ENCODE measurements at places on chromosomes 5 and 9. TPM values are rescaled to one million over a fixed set of nuclear protein-coding genes. Genes with fewer than 3 reads are reported as not detected.

LMNB1 gene
- total RNA-seq = 46.4 TPM

ARL14EPL gene
- total RNA-seq = not detected

HRCT1 gene
- 2.2 TPM for total RNA-seq

CER1 gene
- total RNA-seq = not detected

FOXD1 gene
- 0.44 TPM for total RNA-seq

C5orf52 gene
- not detected for total RNA-seq

TMC1 gene
- 0.93 TPM for total RNA-seq

GMCL2 gene
- total RNA-seq = not detected

CHSY3 gene
- 13.2 TPM for total RNA-seq

LHX3 gene
- not detected for total RNA-seq

SLC34A3 gene
- total RNA-seq = 0.06 TPM

TIFAB gene
- total RNA-seq = not detected

WHRN gene
- 0.25 TPM for total RNA-seq

PCDHA6 gene
- total RNA-seq = 0.26 TPM

PCDHB13 gene
- 1.1 TPM for total RNA-seq

TNFSF15 gene
- 0.19 TPM for total RNA-seq

RALGDS gene
- 13.4 TPM for total RNA-seq

OR2Y1 gene
- not detected for total RNA-seq

NR5A1 gene
- total RNA-seq = not detected

AK8 gene
- 0.40 TPM for total RNA-seq

STC2 gene
- 251 TPM for total RNA-seq
